ENCODE measurements at places on chromosomes 2 and 18.

DNA sequence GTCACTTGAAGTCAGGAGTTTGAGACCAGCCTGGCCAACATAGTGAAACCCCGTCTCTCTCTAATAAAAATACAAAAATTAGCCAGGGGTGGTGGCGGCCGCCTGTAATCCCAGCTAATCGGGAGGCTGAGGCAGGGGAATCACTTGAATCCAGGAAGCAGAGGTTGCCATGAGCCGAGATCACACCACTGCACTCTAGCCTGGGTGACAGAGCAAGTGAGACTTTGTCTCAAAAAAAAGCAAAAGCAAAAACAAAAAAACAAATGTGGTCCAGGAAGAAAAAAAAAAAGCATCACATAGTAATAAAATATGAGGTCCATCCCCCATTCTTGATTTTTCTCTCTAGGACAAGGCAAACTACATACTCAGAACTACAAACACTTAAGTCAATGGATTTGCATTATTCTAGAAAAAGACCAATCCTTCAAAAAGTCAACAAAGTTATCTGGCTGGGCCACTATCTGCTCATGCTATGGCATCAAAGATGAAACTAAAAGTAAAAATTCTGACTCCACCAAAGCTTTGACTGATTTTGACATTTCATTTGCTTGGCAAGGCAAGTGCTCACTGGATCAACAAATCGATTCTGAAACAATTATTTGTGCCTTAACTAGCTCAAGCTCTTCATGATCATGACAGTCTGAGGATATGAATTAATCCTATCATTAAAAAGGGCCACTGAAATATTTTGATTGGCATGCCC is 28.4 kb downstream of the MEX3C start:
- DNase-seq: no peak

GRCh38 chr2:240786871-240787311 is 33.1 kb downstream of the KIF1A start:
- DNase-seq: no peak

DNA sequence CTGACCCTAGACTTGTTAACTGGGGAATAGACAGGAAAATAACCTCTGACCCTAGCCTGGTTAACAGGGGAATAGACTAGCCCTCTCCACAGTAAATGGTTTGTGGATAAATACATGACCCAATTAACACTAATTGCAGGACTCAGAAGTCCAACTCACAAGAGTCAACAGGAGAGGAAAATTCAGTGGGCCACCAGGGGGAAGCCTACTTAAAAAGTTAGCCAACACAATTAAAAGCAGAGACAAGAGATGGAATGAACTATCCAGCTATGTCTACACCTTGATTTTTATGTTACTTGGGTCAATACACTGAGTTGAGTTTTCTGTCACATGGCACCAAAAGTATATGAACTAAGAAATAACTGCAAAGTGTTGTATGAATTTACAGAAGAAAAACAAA is 158.8 kb upstream of the SLC39A10 start:
- DNase-seq: no peak

GRCh38 chr18:50401888-50402287 is 27.0 kb downstream of the SKA1 start:
- DNase-seq: no peak

- DNase-seq: no peak
These were observed 772 bp downstream of the SCN2A start for GRCh38 chr2:165239856-165240515.

DNA sequence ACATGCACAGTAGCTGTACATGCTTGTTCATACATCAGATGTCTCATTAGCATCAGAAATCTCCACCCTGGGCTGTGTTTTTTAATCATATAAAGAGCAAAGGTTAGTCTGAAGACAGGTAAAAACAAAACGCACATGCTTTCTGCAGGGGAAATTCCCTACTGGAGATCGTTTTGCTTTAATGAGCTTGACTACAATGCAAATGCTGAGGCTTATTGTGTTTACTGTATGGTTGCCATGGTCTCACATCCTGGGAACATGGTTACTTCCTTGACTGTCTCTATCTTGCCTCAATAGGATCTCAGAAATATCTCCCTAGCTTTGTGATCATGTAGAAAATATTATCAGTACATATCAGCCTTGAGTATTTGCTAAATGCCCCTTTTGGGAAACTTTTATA is 336.5 kb upstream of the TFPI start:
- no peak for DNase-seq

DNA sequence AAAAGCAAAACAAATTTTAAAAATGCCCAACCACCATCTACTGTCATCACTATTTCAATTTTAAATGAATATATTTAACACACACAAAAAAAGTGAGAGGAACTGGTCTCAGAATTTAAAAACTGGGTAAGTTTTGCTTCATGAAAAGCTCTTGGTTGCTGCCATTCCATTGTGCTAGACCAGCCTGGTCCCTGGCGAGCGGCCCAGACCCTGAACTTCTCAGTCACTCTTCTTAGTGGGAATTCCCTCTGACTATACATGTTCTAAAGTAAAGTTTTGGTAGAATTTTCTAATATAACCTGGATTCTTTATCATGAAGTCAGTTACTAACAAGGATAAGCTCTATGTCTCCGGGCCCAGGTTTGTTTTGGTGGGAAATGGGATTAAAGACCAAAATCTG is 34.8 kb upstream of the TMEM177 start:
- no peak for DNase-seq

- DNase-seq: no peak
These were observed 59.2 kb upstream of the SLC5A7 start for GRCh38 chr2:107927034-107927534.

DNA sequence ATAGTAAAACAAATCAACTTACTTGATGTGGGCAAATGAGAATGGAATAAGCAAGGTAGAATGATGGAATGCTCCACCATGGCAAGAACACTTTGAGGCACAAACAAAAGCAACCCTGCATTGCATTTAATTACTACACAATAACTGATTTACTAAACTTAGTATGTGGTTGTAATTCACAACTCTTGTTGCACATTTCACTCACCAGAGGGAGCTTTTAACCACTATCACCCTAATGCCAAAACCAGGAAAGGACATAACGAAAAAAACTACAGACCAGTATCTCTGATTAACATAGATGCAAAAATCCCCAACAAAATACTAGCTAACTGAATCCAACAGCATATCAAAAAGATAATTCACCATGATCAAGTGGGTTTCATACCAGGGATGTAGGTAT is 659.8 kb downstream of the CPS1 start:
- no peak for DNase-seq

GRCh38 chr2:120243211-120243610 is 9.4 kb upstream of the RALB start:
- no peak for DNase-seq

DNA sequence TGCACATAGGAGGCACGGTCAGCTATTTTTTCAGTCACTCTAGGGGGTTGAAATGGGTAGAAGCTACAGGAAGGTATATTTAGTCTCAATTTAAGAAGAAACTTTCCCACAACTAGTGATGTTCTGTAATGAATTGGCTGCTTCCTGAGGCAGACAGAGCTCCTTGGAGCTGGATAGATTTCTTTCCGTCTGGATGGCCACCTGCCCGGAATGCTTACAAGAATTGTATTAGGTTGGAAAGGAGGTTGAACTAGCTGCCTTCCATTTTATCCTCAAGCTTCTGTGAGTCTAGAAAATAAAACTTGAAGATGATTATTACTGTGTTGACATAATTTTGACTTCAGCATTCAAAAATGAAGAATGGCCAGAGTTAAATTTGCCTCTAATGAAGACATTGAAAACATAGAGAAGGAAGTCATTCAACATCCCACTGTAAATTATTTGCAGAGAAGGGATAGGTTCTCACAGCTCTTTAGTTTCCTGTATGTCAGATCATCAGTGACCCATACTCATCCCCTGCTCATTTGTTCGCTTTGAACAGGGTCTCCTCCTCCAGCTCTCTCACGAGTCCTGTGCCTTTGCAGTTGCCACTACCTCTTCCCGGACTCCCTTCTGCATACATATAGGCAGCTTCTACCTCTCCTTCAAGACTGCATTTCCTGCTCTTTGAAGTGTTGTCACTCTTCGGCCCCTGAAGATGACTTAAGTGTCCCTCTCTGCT is 88.8 kb downstream of the CRIM1 start:
- peak; percentile 87 for DNase-seq

- no peak for DNase-seq
These were observed 12.4 kb upstream of the TANK start for GRCh38 chr2:161147856-161148255.
